ENCODE measurements at places on chromosomes 16 and 17.

- no peak for DNase-seq
Observed at GRCh38 chr17:78032166-78032565, 73.7 kb downstream of the TNRC6C start.

GRCh38 chr17:43784068-43784467, 3.8 kb downstream of the CFAP97D1 start:
- peak; percentile 64 for DNase-seq

DNA sequence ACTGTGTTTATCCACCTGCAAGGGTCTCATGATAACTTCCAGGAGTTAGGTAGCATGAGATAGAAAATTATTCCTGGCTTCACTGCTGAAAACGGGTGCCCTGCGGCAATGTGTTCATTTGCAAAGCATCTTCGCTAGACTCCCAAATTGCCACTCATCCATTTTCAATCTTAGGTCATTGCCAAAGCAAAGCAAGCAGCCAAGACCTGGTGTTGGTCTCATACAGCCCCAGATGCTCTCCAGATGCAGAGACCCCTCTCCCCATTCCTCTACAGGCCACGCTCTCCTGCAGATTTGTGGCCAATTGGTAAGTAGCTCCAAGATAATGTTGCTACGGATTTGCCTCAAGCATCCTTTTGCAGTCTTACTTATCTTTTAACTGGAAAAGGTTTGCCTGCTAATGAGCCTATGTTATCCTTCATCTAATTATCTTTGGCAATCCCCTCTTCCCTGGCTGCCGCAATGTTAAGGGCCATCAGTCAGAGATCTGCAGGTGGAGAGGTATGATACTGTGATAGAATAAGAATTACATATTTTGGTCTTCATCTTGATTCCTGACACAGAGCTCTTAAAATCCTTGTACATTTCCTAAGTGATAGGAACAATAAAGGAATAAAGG, 222.0 kb downstream of the SLC39A11 start:
- no peak for DNase-seq

DNA sequence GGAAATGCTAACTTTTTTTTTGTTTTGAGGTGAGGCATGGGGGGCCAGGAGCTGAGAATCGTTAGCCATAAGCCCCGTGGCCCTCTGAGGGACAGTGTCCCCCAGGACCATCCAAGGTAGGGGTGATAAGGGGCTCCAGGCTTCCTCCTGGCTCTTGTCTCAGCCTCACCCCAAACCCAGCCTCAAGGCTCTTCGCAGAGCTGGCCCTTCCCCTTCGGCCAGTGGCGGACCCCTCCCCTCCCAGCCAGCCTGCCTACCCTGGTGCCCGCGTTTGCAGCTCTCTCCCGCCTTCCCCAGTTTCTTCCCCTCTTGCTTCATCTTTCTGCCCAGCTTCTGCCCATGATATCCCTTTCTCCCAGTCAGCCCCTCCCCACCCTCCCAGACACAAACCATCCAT, 22.7 kb upstream of the ATP2A3 start:
- no peak for DNase-seq

DNA sequence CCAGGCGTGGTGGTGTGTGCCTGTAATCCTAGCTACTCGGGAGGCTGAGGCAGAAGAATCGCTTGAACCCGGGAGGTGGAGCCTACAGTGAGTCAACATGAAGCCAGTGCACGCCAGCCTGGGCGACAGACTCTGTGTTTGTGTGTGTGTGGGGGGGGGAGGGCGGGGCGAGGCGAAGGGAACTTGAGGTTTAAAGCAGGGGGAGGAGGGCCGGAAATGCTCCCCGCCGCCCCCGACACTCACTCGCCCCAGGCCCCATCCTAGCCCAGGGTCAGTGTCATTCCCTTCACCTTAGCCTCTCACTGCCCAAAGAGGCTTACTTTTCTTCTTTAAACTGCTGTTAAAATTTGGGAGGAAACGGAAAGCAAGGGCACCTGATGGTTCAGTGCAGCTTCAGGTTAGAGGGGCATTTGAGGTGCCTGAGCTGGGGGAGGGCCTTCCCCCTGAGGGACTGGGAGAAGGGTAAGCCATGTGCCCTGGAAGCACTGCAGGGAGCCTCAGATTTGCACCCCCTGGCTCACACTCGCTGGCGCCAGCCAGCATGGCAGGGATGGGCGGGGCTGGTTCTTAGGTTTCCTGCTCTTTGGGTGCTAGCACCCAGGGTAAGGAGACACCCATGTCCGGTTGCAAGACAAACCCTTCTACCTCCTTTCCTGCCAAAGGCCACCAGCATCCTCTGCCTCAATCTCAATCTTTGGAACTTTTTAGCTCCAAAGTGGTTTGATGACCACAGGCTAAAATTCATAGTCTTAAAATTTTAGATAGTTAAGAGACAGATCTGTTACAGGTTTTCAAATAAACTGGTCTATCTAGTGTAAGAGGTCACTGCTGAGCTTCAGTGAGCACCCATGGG, 2.2 kb upstream of the LIMD2 start:
- DNase-seq: peak; percentile 65

DNA sequence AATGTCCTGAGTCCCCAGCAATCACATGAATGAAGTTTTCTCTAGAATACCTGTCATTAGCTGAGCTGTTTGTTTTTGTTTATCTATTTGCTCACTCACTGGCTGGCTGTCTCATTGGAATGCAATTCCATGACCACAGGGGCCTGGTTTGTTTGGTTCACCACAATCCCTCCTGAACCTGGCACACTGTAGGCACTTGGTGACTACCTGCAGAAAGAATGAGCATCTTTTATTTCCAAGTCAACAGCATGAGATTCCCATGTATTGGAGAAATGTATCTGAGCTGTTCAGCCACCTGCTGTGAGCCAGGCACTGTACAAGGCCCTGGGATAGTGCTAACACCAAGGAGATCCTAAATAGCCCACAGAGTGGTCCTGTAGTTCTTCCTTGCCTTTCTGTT, 345.1 kb downstream of the XYLT1 start:
- no peak for DNase-seq

GRCh38 chr17:56468840-56469239, 124.7 kb upstream of the NOG start:
- DNase-seq: no peak

GRCh38 chr16:30186782-30187555, 3.6 kb downstream of the CORO1A start:
- DNase-seq: peak; percentile 94

- no peak for DNase-seq
Observed at GRCh38 chr16:58933186-58933585, 199.1 kb upstream of the GOT2 start.

DNA sequence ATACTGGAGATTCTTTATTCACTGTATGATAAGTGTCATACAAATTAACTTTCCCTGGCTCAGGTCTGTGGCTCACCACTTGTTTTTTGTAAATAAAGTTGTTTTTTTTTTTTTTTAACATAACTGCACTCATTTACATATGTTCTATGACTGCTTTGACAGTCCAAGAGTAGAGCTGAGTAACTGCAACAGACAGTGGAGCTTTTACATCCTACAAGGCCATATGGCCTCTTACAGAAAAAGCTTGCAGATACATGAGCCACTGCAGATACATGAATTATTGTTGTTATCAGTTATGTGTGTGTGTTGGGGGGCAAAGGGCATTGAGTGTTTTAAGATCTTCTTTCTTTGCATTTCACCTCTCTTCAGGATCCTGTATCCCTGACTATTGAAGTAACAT, 311.7 kb downstream of the BCAS3 start:
- DNase-seq: no peak

GRCh38 chr17:81398176-81398831, 3.0 kb downstream of the BAHCC1 start:
- peak; percentile 22 for DNase-seq

DNA sequence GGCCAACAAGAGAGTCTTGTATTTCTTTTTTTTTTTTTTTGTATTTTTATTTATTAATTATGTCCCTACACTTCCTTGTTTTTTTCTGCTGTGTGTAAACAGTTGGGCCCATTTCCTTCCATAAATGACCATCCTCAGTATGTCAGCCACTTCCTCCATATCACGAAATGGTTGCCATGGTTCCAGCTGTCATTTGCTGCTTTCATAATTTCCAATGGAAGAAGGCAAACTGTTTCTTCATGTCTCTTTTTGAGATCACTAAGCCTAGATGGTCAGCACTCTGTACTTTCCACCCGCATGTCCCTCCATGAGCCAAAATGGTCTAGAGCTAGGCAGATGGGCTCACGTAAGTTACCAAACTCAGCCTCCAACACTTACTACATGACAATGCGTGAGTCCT, 133.5 kb upstream of the FOXF1 start:
- peak; percentile 55 for DNase-seq

DNA sequence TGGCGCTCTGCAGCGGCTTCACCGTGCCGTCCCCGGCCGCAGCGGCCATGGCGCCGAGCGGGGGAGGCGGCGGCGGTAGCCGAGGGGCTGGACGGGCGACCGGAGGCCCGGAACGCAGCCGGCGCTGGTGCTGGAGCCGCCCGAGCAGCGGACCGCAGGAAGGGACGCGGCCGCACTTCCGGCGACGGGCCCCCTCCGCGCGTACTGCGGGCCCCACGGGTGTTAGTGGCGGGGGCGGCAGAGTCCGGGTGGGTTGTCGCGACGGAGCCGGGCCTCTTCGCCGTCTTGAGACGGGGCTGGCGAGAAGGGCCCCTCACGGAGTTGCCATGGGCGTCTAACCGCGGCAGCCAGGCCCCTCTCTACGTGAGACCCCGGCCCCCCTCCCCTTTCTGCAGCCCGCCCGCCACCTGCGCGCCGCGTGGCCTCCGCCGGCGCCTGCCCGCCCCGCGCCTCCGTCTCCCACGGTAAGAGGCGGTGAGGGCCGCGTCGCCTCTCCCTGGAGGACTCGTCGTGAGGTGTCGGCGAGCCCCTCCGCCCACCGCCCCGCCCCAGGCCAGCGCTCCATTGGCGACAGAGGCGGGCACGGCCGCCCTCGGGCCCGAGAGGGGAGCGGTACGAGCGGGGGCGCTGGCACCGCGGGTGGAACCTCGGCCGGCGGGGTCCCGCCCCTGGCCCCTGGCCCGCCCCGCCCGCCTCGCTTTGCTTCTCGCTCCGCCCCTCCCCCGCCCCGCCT, at the start of the genes VPS9D1 and ZNF276:
TSS of gene VPS9D1 (minus strand) at position 86 of the 733 bp plus-strand sequence. CDS start at position 49, 37 bp downstream.
TSS of gene ZNF276 (plus strand) at position 725 of the 733 bp plus-strand sequence. CDS start 104 bp downstream, outside the sequence.
- peak; percentile 86 for DNase-seq

- no peak for DNase-seq
Observed at GRCh38 chr17:49596613-49597244, 21.1 kb downstream of the NXPH3 start.

DNA sequence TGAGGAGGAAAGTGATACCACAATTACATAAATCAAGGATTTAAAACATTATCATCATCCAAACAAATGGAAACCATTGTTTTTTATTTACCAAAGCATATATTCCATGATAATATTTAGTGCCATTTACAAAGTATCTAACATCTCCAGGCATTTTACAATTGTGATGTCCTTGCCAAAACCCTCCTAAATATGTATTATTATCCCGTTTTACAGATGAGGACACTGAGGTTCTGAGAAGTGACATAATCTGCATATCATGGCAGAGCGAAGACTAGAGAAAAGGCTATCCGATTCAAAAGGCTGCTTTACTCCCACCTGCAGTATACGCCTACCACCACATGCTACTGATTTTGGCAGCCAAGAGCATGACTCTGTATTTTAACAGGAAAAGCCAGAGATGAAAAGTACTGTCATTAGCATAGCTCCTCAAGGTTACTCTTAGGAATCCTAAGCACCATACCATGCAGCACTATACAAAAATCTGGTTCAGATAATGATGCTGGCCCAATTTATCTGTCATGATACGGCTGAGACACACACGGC, 301.4 kb downstream of the CA10 start:
- DNase-seq: no peak

DNA sequence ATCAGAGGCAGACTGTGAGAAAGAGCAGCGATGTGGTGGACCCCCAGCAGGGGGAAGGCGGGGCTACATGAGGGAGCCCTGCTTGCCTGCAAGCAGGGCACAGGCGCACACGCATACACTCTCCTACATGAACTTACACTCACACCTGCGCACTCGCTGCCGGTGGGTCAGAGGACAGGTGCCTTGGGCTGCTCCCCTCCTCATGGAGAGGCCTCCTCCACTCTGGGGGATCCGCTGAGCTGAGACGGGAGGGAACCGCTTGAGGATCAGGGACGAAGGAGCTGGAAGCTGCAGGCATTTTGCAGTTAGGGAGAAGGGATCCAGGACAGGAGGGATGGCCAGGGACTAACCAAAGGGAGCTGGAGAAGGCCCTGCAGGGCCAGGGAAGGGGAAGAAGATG, 14.2 kb downstream of the OSBPL7 start:
- DNase-seq: no peak

DNA sequence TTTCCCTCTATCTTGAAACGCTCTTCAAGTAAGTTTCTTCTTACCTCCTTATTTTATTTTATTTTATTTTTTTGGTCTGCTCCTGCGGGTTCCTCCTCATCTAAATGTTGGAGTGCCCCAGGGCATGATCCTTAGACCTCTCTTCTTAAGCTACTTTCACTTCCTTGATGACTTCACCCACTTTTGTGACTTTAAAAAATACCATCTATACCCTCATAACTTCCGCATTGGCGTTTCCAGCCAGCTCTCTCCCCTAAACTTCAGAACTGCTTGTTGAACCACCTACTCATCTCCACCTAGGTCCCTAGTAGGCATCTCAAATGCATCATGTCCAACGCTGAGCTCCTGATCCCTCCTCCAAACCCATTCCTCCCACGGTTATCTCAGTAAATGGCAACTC, 51.4 kb upstream of the NFAT5 start:
- peak; percentile 95 for DNase-seq

- DNase-seq: no peak
Observed at GRCh38 chr17:55582897-55583296, 71.6 kb upstream of the SMIM36 start.

DNA sequence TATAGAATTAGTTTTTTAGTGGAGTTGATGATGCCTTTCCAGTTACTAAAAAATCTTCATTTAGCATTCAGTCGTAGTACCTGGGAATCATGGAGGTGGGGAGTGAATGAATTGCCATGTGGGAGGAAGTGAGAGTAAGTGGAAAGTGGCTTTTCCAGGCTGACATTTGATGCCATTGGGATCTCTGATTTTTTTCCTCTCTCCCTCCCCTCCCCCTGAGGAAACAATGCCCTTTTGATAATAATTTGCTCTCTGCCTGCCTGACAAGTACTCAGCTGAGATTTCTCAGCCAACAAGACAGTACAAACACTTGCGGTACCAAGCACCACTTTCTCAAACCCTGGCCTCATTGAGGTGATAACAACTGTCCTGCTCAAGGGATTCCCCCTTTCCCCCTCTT, 2.2 kb downstream of the UBE2Z start:
- no peak for DNase-seq
